ENCODE measurements at places on chromosomes 5 and 9.

DNA sequence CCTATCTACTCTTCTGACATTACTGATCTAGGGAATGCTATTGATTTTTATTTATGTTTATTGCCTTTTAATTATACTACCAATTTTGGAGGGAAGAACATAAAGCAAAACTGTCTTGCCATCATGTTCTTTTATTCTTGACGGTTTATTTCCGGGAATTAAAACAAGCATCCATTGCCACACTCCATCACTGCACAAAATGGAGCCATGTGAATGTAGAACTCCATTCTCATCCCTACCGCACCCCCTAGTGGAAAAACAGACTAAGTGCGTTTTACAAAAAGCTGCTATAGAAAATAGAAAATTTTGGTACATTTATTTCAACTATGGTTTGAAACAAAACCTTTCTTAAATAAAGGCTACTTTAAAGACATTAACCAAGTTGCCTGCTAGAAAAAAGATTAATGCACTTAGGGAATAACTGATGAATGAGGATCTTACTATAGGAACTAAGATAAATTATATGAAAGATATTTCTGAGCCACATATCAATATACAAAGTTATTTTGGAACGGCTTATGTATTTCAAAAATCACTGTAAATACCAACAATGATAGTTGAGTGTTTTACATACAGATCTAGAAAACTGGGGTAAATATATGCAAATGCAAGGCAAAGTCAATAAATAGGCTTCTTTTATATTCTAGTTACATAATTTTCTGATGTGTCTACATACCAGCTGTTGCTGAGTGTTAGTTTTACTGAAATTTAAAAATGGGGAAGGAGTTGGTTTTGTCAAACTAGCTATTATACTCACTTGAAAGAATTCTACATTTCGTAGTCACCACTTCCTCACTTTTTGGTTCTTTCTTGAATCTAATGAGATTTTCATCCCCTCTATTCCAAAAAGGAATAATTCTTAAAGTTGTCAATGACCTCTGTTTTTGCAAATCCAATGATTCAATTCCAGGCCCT is 26.5 kb downstream of the OXCT1 start:
- DNase-seq, result peak; percentile 55

DNA sequence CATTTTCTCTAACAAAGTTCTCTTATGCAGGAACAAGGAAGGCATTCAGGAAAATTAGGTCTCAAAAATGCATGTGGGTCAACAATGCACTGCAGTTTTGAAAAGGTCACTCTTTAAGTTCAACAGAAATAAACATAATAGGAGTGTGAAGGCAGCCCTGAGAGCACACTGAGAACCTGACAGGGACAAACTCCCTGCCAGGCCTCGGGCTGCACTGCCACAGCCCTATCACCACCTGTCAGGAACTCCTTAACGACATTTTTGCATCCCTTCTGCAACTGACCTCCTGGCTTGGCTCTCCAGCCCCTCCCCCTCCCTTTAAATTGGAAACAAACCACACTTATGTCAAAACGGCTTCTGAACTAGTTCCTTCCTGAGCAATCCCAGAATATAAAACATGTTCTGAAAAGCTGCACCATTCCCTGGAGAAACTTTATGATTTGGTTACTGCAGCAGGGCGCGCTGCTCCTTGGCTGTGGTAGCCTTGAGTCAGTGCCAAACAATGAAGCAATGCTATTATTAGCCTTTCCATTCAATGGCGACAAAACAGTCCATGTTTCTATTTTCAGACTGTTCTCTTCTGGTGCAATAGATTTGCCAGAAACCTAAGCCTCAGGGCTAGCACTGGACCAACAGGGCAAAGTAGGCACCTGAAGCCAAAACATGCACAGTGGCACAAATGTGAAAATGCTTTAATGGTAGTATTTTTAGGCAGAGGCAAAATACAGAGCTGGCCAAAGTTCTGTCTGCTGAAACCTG is 160.1 kb upstream of the ZNF608 start:
- peak; percentile 72 for DNase-seq

- no peak for DNase-seq
These were observed 175.7 kb upstream of the SMIM23 start for GRCh38 chr5:171609806-171610452.

GRCh38 chr5:12073426-12073825 is 169.2 kb upstream of the CTNND2 start:
- DNase-seq, result no peak

DNA sequence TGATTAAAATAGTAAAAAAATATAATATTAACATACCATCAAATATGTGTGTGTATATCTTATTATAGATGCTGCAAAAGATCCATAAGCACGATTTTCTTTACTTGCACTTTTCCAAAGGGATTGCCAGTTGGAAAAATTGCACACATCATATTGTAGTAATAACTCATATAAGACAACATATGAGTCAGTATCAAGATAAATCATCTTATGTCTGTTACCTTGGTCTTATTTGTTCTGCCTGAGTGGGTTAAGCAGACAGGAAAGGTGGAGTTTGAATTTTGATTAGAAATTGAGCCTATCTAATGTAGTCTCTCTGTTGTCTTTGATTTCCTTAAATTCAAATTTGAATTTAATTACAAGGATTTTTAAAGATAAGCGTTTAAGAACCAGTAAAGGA is 24.6 kb downstream of the LYSMD3 start:
- DNase-seq, result no peak

DNA sequence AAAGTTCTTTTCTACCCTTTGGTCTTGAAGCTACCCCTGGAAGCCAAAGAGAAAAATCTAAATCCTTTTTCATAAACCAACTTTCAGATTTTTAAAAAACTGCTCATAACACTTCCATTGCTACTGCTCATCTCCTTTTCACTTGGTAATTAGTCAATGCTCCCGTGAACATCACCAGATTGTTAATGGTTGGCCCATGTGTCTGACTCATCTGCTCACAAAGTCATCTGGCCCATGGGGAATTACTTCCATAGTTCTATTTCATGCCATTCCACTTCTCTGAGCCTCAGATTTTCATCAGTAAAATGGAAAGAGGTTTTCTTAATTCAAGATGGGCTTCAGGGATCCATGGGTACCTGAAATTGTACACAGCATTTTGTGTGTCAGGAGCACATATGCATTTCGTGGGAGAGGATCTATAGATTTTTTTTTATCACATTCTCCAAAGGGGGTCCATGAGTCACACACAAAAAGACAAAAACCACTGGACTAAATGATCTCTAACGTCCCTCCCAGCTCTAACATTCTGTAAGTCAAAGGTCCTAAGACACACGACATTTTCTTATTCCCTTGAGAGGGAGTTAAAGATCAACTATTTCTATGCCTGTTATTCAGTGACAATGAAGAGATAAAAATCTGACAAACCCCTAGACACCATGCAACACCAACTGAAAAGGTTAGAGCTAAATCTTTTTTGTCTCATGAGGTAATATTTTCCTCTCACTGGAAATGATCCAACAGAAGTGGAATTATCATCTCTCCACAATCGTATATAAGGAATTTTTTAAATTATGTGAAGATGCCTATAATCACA is 75.4 kb downstream of the TEX10 start:
- no peak for DNase-seq

DNA sequence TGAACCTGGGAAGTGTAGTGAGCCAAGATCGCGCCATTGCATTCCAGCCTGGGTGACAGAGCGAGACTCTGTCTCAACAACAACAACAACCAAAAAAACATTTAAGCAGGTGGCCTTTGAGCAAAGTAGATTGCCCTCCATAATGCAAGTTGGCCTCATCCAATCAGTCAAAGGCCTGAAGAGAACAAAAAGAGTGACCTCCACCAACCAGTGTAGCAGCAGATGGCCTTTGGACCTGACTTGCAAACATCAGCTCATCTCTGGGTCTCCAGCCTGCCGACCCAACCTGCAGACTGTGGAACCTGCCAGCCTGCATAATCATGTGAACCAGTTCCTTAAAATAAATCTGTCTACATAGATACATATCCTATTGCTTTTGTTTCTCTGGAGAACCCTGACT is 7.5 kb downstream of the FRRS1L start:
- DNase-seq, result no peak
